SW480 (cell line): ENCODE measurements at places on chromosomes 3 and 15.
A peak's percentile ranks its signal among the peaks of the same experiment; 100 is the strongest.

- DNase-seq, result no peak
These were observed 28.7 kb downstream of the MRPL3 start for GRCh38 chr3:131474115-131474514.

DNA sequence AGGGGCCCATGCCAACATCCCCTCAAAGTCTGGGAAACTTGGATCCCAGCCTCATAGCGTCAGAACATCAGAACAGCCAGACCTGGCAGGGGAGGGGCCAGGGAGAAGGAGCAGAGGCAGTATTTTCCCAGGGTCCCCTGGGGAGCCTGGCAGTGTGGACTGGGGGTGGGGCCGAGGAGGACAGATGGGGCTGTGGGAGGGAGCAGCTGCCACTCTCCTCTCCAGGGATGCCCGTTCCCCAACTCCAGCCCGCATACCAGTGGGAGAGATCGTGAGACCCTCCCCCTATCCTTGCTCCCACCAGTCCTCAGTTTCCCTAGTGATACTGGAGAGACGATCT is 6.5 kb upstream of the DNAJB8 start:
- DNase-seq, result no peak

GRCh38 chr3:153173758-153174516 is 11.9 kb downstream of the RAP2B start:
- DNase-seq, result no peak

DNA sequence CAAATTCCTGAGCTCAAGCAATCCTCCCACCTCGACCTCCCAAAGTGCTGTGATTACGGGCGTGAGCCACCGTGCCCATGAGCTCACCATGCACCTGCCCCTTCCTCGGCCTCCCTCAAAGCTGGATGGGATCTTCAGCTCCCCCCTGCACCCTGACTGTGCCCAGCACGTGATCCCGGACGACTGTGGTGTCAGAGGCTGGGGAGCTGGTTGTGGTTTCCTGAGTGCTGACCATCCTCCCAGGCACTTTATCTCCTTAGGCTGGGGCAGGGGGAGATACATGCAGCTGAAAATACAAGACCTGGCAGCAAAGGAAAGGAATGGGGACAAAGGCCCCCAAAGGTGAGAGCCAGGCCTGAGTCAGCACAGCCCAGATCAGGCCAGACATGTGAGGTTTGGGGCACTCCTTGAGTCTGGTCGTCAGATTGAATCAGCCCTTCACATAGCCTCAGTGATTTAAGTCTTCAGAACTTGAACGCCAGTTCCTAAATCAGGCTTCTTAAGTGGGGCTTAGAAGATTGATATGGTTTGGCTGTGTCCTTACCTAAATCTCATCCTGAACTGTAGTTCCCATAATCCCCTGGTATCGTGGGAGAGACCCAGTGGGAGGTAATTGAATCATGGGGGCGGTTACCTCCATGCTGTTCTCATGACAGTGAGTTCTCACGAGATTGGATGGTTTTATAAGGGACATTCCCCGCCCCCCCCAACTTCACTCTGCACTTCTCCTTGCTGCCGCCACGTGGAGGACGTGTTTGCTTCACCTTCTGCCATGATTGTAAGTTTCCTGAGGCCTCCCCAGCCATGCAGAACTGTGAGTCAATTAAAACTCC is 35.8 kb downstream of the PRKCD start:
- DNase-seq, result no peak

GRCh38 chr3:192373032-192373431 is 354.3 kb downstream of the FGF12 start:
- DNase-seq, result no peak

DNA sequence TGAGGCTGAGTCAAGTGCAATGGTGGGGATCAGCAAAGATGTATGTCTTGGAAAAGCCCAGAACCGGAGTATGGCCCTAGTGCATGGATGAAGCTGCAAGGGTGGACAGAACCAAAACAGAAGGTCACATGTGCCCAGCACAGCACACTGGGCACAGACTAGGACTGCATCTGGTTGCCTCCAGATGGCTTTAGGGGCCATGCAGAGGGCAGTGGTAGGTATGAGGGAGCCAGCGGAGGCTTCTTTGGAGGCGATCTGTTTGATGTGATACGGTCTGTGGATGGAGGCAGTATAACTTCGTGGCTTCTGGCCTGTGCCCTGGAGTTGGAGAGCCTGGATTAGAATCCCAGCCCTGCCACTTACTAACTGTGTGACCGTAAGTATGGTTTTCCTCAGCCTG is 29.4 kb downstream of the SV2B start:
- no peak for DNase-seq

DNA sequence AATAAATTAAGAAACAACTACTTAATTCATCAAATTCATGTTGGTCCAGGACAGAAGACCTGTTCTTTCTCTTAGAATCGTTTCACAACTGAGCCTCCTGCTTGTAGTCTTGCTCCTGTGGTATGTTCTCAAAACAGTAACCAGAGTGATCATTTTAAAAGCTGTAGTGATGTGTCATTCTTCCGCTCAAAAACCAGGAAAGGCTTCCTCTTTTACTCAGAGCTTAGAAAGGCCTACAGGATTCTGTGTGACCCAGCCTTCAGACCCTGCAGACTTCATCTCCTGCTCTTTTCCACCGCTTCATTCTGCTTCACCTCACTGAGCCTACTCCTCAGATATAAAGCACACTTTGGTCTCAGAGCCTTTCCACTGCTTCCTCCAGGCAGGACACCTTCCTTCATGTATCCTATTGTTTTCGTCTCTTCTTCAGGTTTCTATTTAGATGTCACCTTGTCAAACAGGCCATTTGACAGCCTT is 22.7 kb downstream of the ST6GAL1 start:
- no peak for DNase-seq

DNA sequence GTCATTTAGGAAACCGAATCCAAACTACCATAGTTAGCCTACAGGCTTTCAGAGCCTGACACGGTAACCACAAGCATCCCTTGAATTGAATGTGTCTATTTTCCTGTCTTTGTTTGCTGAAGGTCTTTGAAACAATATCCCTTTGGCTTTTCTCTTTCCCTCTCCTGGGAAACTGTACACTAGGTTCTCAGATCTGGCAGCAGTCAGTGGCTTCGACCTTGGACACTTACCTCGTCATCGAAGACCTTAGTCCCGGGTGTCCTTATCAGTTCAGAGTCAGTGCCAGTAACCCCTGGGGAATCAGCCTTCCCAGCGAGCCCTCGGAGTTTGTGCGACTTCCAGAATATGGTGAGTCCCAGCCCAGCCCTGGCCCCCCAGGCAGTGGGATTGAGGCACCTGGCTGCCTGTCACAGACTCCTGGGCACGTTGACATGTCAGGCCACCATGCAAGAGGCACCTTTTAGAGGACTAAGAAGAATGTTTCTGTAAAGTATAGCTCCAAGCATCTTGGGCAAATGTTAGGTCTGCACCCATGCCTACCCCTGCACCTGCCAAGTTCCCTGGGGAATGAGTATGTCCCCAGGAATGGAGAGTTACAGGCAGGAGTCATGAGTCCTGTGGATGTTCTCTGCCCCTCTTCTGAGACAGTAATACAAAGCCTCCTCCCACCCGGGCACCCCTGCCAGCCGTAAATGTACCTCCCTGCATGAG is 30.4 kb upstream of the UMPS start:
- no peak for DNase-seq

DNA sequence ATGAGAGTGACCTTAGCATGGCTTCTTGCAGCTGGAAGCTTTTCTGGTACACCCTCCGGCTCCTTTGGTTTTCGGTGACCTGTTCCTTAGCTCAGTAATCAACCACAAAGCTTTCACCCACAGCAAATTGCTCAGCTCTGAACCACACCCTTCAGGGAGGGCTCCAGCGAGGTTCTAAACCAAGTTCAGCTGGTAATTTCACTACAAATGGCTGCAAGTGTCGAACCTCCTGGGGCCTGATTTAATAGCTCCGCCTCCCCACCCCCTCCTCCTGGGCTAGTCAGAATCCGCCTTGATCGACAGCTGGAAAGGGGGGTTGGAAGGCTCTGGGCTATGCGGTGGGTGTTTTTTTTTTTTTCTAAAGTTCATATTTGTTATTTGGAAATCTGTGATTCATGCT is 150.9 kb upstream of the MCTP2 start:
- peak; percentile 52 for DNase-seq

GRCh38 chr15:40936709-40937666 is 7.8 kb downstream of the DLL4 start:
- no peak for DNase-seq

- no peak for DNase-seq
These were observed 35.2 kb downstream of the MGLL start for GRCh38 chr3:127787071-127787490.

- peak; percentile 22 for DNase-seq
These were observed 70.5 kb upstream of the ALDH1A3 start for GRCh38 chr15:100809151-100809550.

- no peak for DNase-seq
These were observed 87.2 kb downstream of the DNAJC13 start for GRCh38 chr3:132504375-132504933.

DNA sequence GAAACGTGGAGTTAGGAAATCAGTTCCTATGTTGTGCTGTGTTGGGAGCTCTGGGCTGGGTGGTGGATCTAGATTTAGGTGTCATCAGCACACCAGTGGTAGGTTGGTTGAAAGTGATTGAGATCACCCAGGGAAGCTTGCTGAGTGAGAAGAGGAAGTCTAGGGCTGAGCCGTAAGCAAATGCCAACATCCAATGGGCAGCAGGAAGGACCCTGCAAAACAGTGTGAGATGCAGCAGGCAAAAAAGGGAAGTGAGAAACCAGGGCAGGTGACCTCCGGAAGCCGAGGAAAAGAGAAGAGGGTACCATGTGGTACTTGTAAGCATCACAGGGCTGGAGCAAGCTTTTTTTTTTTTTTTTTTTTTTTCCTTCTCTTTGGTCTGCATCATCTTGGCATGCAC is 15.9 kb upstream of the COPG1 start:
- DNase-seq, result no peak

DNA sequence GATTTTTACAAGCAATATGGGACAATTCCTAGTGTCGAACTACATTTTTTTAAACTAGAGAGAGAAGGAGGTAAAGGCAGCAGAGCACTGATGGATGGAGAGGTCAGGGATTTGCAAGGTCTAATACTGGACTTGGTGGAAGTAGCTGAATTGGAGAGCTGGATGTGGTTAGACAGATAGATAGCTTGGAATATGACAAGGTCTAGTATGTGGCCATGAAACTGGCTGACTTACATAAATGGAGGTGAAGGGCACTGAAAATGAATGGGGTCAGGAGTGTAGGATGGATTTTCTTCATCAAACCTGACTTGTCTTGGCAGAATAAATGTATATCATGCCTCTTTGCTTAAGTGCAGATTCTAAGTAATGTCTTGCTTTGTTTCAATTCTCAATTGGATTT is 10.1 kb upstream of the RTP4 start:
- no peak for DNase-seq

DNA sequence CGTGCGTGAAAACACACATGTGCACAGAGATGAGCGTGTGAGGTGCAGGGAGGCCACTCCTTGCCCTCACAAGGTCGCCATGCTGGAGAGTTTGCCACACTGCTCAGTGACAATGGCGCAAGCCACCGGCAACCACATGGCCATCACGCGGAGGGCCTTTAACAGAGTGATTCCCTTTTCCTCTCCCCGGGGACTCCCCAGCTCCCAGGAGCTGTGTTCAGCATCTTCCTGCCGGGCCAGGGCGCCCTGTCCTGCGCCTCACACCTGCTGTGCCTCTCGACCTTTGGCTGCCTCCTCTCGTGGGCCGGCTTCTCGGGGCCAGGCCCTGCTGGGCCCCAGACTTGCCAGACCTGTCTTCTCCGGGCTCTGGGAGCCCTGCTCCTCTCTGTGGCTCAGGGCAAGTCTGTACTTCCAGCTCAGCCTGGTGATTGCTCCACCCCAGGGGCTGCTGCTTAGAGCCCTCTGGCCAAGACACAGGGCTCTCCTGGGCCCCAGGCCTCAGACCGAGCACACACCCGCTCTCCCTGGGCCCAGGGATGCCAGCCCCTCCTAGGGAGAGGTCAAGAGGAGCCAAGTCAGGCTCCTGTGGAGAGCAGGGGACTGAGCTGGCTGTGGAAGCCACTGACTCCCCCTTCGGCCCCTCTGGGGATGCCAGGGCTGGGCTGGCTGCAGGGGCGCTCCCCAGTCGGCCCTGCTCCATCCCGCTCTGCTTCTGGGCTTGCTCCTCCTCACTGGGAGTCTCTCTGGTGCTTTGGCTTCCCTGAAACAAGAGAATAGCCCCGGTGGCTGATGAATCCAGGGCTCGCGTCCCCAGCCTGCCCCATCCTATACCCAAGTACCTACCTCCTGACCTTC is 5.6 kb downstream of the CCDC9B start:
- DNase-seq, result no peak

- no peak for DNase-seq
These were observed 51.0 kb downstream of the MME start for GRCh38 chr3:155131104-155131503.

DNA sequence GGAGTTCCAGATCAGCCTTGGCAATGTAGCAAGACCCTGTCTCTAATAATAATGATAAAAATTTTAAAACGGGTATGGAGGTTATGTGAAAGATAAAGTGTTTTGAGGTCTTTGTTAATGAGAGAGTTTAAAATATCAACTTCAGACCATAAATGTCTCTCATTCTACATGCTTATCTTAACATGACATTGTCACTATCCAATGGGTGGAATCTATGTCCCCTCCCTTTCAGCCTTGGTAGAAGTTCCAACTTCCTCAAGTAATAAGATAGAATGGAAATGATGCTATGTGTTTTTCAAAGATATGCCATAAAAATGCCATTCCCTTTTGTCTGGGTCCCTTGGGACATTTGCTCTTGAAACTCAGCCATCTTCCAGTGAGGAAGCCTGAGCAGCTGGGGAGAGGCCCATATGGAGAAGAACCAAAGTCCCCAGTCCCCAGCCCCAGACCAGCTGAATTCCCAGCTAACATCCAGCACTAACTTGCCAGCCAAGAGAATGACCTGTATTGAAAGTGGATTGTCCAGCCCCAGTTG is 17.0 kb downstream of the RPSA start:
- no peak for DNase-seq

- DNase-seq, result no peak
These were observed 546.2 kb downstream of the GRM7 start for GRCh38 chr3:7407107-7407506.

GRCh38 chr3:80734483-80734882 is 966.7 kb upstream of the ROBO1 start:
- DNase-seq, result no peak

- DNase-seq, result no peak
These were observed 8.1 kb downstream of the KBTBD13 start for GRCh38 chr15:65084500-65085206.

GRCh38 chr3:133264920-133265319 is 134.9 kb upstream of the BFSP2 start:
- DNase-seq, result no peak

DNA sequence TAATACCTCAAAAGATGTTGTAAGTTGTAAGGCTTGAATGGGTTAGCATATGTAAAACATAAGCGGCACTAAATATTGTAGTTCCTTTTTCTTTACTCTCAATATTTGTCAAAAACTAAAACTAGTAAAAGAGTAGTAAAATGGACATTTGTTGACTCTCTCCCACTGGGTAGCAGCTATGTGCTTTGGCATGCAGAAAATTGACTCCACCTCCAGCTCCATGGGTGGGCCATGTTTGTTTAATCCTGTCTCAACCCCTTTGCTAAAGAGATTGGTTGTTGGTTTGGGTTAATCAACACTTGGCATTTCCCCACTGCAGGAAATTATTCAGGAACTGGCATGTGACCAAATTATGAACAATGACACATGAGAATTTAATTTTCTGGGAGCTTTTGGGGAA is 114.8 kb downstream of the EOMES start:
- DNase-seq, result no peak

GRCh38 chr15:89999676-90000185 is 1.4 kb upstream of the ZNF710 start:
- no peak for DNase-seq
